ENCODE measurements at places on chromosomes 13 and 19.

GRCh38 chr13:97122381-97122996 is 99.6 kb upstream of the MBNL2 start:
- DNase-seq = no peak

DNA sequence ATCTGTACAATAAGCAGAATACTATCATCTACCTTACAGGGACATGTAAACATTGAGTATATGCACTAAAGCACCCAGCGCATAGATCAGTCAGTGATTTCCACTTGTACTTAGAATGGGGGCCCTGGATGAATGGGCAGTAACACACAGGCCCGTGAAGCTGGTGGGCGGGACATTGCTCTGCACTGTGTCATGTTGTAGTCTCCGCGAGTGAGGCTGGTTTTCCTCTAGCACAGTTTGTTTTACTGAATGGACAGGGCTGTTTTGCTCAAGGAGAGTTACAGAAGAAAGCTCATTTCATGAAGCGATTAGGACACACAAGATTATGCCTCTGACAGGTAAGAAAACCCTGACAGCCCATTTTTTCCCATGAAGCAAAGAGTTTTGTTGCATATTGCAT is 86.4 kb upstream of the SOX21 start:
- no peak for DNase-seq

DNA sequence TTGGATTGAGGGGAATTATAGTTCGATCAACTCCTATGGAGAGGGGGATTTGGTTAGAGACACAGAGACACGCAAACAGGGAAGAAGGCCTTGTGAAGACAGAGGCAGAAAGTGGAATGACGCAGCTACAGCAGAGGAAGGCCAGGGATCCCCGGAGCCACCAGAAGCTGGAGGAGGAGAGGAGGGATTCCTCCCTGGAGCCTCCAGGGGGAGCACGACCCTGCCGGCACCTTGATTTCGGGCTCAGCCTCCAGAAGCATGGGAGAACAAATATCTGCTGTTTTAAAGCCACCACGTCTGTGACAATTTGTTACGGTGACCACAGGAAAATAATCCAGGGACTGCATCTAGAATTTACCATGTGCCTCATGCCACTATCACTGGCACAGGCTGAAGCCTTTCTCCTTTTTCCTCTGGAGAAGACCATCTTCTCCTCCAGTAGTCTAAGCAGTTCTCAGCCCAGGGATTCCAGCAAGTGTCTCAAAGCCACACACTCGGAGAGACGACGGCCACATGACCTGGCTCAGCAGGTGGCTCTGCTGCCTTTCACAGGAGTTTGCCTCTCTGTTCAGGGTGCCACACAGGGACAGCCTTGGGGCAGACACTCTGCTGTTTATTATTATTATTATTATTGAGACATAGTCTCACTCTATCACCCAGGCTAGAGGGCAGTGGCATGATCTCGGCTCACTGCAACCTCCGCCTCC is 39.9 kb upstream of the CCNE1 start:
- no peak for DNase-seq

DNA sequence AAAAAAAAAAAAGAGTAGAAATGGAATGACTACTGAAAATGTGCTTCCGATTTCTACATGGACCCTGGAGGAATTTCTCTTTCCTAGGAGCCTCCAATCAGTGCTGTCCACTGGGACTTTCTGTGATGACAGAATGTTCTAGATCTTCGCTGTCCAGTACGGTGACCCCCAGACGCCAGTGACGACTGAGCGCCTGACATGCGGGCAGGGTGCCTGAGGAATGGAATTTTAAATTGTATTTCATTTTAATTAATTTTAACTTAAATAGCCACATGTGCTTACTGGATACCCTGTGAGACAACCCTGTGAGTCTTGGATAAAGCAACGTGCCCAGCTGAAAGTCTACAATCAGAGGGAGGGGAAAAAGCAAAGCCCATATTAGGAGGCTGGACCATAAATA is 4.1 kb upstream of the TLE6 start:
- no peak for DNase-seq

DNA sequence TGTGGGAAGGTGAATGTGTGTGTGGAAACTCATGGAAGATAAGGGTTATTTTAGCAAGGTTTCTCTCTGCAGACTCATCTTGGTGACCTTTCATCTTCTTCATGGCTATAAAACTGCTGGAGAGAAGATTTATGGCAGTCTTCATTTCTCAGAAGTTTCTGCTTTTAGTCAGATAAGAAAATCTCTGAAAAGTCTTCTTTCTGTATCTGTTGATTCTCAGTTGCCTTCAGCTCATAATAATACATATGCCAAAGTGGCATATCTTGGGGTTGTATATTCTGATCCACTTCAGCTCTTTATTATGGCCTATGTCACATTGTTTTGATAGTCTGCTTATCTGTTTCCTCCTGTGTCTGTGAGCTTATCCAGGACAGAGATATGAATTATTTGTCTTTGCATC is 143.3 kb upstream of the TMTC4 start:
- DNase-seq = no peak

DNA sequence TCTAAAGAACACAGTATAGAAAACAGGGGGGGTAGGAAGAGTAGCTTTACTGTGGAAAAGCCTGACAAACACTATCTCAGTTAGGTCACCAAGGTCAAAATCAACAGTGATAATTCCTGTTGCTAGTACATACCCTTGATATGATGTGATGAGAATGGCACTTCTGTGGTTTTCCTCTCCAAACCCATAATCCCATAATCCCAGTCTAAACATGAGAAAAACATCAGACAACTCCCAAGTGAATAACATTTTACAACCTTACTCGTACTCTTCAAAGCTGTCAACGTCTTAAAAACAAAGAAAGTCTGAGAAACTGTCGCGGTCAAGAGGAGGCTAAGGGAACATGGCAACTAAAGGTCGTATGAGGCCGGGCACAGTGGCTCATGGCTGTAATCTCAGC is 137.6 kb downstream of the FOXO1 start:
- DNase-seq = no peak

DNA sequence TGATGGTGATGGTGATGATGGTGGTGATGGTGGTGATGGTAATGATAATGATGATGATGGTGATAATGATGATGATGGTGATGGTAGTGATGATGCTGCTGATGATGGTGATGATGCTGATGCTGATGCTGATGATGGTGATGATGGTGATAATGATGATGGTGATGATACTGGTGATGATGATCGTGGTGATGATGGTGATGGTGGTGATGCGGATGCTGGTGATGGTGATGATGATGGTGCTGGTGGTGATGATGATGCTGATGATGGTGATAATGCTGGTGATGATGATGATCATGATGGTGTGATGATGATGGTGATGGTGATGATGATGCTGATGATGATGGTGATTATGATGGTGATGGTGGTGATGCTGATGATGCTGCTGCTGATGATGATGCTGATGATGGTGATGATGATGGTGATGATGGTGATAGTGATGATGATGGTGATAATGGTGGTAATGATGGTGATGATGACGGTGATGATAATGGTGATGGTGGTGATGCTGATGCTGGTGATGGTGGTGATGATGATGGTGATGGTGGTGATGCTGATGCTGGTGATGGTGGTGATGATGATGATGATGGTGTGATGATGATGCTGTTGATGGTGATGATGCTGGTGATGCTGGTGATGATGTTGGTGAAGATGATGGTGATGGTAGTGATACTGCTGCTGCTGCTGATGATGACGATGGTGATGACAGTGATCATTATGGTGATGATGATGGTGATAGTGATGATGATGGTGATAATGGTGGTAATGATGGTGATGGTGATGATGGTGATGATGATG is 62.8 kb downstream of the ZNF536 start:
- DNase-seq = no peak

DNA sequence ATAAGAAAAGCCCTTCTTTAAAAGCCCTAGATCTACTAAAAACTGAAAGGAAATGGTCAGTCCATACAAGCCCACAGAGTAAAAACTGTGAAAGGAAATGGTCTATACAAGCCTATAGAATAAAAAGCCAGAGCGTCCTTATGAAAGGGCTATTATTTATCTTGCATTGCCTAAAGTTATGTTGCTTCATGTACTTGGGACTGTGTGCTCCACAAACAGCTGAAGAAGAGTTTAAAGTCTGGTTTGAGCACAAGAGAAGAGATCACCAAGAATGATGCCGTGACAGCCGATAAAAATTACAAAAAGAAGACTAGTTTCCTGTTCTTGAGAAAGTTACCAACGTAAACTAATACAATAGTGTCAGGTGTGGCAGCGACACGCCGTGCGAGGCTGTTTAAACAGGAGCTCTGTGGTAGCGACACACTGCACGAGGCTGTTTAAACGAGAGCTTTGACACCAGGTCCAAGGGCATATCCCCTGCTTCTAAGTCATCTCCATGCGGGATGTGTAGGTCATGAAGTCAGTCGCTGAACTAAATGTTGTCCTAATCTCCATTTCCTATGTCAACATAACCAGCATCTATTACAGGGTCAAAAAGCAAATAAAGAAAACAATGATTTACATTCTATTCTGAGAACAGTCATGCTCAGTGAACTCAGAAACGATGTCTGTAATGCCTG is 24.9 kb downstream of the PCID2 start:
- no peak for DNase-seq

DNA sequence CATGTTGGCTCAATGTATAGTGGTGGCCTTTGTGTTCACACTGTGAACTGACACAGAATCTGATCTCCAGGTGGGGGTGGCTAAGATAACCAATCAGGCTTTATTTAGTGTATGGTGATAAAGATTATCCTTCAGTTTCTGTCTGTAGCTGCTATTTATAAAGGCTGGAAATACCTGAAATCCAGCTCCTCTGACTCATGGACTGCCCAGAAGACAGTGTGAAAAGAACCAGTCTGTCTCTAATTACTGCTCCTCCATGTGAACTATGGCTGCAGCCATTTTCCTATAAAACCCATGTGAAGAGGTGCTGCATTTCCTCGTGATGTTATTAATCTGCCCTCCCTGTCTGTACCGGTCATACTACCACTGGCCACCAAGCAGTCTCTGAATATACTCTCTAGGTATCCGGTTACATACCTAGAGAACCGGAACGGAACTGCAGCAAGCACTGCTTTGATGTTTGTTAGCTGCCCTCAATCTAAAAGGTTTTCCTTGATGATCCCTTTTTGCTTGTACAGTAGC is 238.0 kb downstream of the LHFPL6 start:
- DNase-seq = no peak

GRCh38 chr19:47680858-47681332 is 32.3 kb upstream of the EHD2 start:
- no peak for DNase-seq

DNA sequence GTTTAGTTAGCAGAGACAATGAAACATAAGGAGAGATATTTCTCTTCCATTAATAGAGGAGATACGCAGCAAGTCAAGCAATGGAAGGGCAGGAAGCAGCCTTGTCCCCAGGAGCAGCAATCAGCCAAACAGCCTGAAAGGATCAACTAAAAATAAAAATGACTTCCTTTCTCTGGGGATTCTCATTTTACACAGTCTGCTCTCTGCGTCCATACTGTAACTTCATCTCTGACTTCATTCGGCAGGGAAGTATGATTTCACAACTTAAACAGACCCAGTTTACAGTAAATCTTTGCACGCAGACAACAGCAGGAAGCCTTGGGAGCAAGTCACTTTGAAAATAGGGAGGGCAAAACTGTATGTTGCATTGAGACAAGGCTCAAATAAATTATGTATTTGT is 826.7 kb downstream of the DIAPH3 start:
- DNase-seq = no peak

- no peak for DNase-seq
These were observed 279.3 kb downstream of the RBM26 start for GRCh38 chr13:79126706-79127105.

- DNase-seq = no peak
These were observed 10.9 kb downstream of the NCR1 start for GRCh38 chr19:54916822-54917221.

- DNase-seq = no peak
These were observed 257.2 kb upstream of the RFC3 start for GRCh38 chr13:33560726-33561125.

GRCh38 chr19:52527956-52528351 is 486 bp downstream of the ZNF808 start:
- DNase-seq = no peak

- no peak for DNase-seq
These were observed 328.8 kb downstream of the FGF9 start for GRCh38 chr13:21999666-22000065.

DNA sequence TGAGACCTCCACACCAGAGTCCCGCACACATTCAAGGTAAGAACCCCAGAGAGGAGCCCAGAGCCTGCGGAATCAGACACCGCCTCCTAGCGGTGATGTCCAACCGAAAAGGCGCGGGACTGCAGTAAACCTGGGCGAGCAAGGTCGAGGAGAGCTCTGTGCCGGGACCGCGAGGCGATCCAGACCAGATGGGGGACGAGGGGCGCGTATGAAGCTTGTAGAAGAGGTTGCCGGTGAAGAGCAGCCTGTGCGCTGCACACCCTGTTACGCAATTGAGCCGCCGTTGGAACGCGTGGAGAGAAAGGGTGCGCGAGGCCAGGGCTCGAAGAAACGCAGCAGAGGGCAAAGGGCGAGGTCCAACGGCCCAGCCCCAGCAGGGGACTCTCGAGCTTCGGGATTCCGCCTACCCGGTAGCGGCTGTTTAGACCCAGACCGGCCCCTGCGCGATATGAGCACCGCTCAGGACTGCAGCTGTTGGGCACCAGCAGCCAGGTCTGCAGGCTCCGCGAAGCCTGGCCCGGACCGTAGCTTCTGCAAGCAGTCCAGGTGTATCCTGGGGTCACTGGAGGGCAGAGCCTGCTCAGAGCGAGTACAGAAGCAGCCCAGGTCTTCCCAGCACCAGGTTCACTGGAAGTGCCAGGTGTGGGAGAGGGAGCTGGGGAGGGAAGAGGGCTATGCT is 65.9 kb upstream of the ZNF599 start:
- peak; percentile 6 for DNase-seq

DNA sequence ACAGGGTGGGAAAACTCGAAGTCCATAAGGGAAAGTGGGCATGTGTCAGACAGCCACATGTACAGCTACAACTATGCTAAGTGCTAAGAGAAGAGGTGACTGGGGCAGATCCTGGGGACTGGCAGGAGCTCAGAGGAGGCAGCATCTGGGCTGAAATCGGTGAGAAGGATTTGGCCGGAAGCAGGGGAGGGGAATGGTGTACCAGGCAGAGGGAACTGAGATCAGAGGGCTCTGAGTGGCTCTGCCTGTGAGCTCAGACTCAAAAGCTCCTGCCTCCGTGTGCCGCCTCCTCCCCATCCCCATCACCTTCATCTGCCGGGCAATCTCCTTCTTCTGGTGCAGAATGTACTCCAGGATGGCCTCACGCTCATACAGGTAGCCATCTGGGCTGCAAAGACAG is 21.8 kb downstream of the NOSIP start:
- no peak for DNase-seq

GRCh38 chr19:478236-478903 is 17.5 kb upstream of the SHC2 start:
- no peak for DNase-seq

All from T follicular helper cell (primary cell).